ENCODE measurements at places on chromosomes 5 and 9.

DNA sequence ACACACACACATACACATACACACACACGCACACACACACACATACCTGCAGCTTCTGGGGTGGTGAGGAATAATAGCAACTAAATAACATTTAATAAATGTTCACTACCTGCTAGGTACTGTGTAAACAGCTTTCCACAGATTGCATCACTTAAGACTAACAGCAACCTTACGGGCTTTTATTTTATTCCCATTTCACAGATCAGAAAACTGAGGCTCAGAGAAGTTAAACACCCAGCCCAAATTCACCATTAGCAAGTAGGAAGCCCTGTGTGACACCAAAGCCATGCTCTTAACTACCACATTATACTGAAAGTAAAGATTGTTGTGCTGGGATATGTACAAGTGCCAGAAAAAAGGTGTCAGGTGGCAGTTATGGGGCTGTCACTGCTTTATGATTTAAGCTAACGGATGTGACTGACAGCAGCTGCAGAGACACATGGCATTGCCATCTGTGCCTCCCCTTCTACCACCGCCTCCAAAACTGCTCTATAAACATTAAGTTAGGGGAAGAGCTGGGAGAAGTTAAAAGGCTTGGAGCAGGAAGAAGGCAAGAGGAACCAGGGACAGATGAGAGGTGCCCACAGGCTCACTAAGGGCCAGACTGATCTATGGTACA is 13.6 kb downstream of the MTMR12 start:
- no peak for DNase-seq

DNA sequence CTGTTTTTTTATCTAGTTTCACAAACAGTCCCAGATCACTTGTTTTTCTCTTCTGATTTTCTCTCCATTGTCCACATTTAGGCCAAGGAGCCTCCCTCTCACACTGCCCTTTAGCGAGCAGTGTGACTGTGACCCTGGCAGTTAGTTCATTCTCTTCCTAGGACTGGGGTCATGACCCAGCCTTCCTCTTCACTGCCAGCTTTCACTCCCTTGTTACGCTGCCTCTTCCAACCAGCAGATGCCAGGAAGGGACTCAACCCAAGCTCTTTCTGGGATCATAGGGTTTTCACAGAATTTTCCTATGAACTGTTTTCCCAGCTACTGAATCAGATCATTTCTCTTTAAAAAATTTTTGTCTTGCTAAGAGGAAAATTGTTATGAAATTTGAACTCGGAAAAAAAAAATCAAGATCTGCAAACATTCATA is 70.9 kb downstream of the LMNB1 start:
- DNase-seq = no peak

DNA sequence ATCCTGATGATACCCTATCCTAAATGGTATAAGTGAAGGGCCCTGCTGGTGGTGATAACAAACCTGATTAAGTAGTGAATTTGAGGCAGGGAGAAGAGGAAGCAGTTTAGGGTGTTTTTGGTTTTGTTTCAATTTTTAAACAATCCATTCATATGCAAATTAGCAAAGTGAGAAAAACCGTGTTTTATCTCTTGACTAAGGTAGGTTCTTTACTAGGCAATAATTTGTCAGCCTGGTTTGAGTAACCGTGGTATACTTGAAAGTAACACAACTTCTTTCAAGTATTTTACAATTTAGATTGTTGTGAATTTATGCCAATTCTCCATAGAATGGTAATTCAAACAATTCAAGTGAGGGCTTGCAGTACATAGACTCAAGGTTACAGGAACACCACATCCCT is 177.8 kb upstream of the CD180 start:
- DNase-seq = no peak

- DNase-seq = no peak
Observed at GRCh38 chr5:142481410-142481809, 156.6 kb upstream of the SPRY4 start.

GRCh38 chr9:113220467-113221002 is 542 bp downstream of the FKBP15 start:
- DNase-seq = no peak

GRCh38 chr9:34254141-34254913 is 74.7 kb downstream of the KIF24 start:
- DNase-seq = no peak

- no peak for DNase-seq
Observed at GRCh38 chr5:165576678-165577275, 2071.4 kb downstream of the MAT2B start.
